ENCODE measurements at places on chromosomes 3 and 15.

- no peak for DNase-seq
Observed at GRCh38 chr3:58627570-58627885, 39.0 kb downstream of the FAM3D start.

DNA sequence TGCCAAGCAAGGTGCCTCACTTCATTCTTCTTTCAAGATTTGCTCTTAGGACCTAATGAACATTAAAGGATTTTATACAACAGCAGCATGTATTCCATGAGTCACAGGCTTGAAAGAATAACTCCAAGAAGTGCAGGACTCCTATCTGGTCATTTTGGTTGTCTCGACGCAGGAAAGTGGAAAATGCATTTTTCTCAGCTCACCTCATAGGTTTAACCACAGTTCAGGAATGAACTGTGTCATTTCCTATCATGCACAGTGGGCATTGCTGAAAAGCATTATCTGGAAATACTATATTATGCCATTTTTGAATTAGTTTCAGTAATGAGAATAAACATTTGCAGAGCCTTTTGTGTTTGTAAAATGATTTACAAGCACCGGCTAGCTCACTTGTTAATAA lies 98.7 kb upstream of the BFSP2 start:
- DNase-seq, result no peak

DNA sequence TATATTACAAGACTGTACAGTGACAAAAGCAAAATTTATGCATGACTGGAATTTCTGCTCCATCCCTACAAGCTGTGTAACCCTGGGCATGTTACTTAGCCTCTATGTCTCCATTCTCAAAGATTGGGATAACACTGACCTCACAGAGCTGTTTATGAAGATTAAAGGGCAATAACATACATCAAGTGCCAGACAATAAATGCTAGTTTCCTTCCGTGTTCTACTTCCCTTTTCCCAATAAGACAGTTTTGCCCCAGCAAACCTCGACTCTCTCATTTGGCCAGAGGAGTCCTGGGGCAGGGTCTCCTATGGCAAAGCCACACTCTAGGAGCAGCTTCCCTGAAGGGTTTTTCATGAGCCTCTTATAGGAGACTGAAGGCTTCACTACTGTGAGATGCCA lies 7.5 kb downstream of the HEXA start:
- no peak for DNase-seq

DNA sequence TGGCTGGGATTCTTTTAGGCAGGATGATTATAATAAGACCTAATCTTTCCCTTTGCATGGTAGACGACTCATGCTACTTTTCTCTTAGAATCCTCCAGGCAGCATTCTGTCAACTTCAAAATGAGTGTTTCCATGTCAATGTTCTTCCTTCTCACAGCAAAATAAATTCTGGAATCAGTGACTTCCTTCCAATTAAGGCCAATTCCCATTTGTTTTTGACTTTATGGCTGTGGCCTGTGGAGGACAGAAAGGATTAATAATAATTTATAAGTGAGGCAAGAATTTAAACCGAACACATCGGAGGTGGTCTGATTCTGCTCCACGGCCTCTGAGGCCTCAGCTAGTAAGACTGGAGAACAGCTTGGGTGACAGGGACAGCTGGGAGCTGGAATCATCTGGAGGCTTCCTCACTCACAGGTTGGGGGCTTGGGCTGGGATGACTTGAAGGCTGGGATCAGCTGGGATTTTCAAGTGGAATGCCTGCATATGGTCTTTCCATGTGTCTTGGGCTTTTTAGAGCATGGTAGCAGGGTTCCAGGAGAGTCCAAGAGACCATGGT lies 241.8 kb upstream of the MCTP2 start:
- DNase-seq, result no peak

GRCh38 chr3:88984256-88984655 lies 123.2 kb upstream of the EPHA3 start:
- DNase-seq, result no peak
